ENCODE measurements at places on chromosomes 7 and 10. TPM values are rescaled to one million over a fixed set of nuclear protein-coding genes. Genes with fewer than 3 reads are reported as not detected.

GRCh38 chr10:27380929-27381358 is 123.2 kb upstream of the RAB18 start:
- no peaks in the 10 kb centered on the region for H3K36me3 ChIP-seq
- H3K27ac ChIP-seq, result no peak overlapping the region
- DNase-seq, result no peak
- no peak overlapping the region for H3K4me3 ChIP-seq

DNA sequence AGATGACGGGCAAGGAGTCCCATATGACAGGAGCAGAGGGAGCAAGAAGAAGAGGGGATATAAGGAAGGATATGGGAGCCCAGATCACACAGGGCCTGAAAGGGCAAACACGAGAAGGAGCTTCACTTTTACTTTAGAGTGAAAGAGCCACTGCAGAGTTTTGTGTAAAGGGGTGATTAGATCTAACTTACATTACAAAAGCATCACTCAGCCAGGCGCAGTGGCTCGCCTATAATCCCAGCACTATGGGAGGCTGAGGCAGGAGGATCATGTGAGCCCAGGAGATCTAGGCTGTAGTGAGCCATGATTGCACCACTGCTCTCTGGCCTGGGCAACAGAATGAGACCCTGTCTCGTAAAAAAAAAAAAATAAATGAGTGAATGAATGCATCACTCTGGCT is 91.1 kb downstream of the MPP7 start:
- H3K4me3 ChIP-seq, result no peak overlapping the region
- H3K4me1 ChIP-seq, result no peaks in the 10 kb centered on the region
- no peaks in the 10 kb centered on the region for H3K36me3 ChIP-seq
- no peak for DNase-seq
- H3K27ac ChIP-seq, result no peak overlapping the region

DNA sequence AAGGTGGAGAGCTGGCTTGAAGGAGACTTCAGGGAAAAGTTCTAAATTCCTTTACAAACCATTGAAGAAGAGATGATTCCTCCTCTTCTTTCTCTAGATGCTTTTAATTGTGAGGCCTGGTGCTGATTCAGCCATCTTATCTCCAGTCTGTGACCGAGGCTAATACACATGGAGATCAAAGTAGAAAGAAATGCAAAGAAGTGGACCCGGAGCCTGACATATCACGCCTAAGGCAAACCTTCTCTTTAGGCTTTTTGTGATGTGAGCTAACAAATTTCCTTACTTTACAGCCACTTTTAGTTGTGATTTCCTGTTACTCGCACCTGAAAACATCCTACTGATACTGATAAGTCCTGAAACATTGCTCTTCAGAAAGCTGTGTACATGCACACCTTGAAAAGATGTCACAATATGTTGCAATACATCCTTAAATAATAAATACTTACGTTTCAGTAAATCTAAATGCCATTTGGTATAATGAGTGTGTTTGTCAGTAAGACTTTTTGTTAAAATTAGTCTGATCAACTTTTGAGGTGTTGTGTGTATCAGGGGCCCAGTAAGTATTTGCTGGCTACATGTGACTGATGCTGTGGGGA is 192.4 kb downstream of the BAMBI start:
- H3K36me3 ChIP-seq, result no peaks in the 10 kb centered on the region
- H3K4me1 ChIP-seq, result no peaks in the 10 kb centered on the region
- DNase-seq, result no peak
- H3K4me3 ChIP-seq, result no peak overlapping the region

Gene CHRM2
- polyA plus RNA-seq, result 77.9 TPM

Gene NKX1-2
- not detected for polyA plus RNA-seq
